HFFc6 (cell line): ENCODE measurements at places on chromosomes 13 and 19.

GRCh38 chr13:30957258-30957943 is 24.9 kb downstream of the TEX26 start:
- no peak for DNase-seq

GRCh38 chr13:35977060-35977459 is 154.1 kb downstream of the DCLK1 start:
- no peak for DNase-seq

- DNase-seq = no peak
These were observed 4.4 kb downstream of the ZSWIM4 start for GRCh38 chr19:13799669-13800068.

- no peak for DNase-seq
These were observed 65.1 kb downstream of the FLT1 start for GRCh38 chr13:28429685-28430290.

DNA sequence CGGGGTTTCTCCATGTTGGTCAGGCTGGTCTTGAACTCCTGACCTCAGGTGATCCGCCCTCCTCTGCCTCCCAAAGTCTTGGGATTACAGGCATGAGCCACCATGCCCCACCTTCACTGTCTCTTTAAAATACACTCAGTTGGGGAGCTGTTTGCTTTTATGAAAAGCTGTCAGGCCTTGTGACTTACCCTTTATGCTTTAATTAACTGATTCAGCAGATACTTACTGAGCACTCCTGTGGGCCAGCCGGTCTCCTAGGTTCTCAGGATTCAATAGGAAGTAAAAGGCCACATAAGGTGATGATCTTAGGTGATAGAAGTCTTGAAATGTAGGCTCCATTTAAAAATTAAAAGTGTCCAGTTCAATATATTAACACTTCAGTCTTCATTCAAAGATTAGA is 7.5 kb downstream of the UBAC2 start:
- DNase-seq = no peak

DNA sequence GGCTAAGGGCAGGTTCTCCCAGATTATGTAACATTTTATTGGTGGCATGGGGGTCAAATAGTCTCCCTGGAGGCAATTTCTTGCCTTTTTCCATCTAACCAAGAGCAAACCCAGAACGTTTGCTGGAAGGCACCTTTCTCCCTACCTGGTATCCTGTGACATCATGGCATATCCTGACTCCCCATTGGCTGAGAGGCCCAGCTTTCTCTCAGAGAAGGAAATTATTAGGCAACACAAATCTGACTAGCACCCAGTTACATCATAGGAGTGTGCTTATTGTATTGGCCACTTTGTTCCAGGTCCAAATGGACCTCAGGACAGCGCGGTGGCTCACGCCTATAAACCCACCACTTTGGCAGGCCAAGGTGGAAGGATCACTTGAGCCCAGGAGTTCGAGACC is 13.0 kb downstream of the NTN5 start:
- DNase-seq = no peak

GRCh38 chr13:30429235-30429634 is 6.9 kb downstream of the UBE2L5 start:
- DNase-seq = no peak

DNA sequence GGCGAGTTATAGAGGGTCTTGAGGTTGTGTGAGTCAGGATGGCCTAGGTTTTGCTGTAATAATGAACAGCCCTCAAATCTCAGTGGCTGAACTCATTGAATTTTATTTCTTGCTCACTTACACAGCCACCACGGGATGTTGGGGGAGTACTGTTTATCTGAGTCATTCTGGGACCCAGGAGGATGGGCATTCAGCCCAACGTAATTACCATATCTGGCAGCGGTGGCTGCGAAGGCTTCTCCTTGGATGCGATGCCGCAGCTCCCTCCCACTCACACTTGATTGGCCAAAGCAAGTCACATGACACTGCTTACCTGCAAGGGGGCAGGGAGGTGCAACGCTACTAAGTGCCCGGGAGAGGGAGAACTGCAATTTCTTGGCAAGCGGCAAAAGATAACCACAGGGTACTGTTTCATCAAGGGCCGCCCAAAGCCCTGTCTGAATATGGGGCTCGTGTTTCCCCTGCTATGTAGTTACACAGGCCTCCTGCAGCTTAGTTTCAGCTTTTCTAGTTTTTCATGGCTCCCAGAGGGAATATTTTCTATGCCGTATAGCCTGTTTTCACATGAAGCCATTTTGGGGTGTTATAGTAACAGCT is 19.9 kb downstream of the ZSWIM9 start:
- no peak for DNase-seq

- DNase-seq = no peak
These were observed 277.6 kb upstream of the KLHL1 start for GRCh38 chr13:70385852-70386251.

- peak; percentile 71 for DNase-seq
These were observed 29.7 kb downstream of the MLLT1 start for GRCh38 chr19:6250024-6250615.

DNA sequence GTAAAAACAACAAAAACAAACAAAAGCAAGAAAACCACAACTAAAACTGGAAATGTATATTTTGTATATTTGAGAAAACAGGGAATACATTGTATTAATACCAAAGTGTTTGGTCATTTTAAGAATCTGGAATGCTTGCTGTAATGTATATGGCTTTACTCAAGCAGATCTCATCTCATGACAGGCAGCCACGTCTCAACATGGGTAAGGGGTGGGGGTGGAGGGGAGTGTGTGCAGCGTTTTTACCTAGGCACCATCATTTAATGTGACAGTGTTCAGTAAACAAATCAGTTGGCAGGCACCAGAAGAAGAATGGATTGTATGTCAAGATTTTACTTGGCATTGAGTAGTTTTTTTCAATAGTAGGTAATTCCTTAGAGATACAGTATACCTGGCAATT is 17.1 kb downstream of the KLF5 start:
- DNase-seq = no peak

- DNase-seq = no peak
These were observed at the start of gene KL for GRCh38 chr13:33016414-33017322. TSS of gene KL (plus strand) at chr13:33016423. CDS start at chr13:33016441, 18 bp downstream.

- DNase-seq = no peak
These were observed 126.2 kb downstream of the LMO7 start for GRCh38 chr13:75762076-75762937.

GRCh38 chr13:77390391-77390790 is 63.5 kb upstream of the MYCBP2 start:
- no peak for DNase-seq

DNA sequence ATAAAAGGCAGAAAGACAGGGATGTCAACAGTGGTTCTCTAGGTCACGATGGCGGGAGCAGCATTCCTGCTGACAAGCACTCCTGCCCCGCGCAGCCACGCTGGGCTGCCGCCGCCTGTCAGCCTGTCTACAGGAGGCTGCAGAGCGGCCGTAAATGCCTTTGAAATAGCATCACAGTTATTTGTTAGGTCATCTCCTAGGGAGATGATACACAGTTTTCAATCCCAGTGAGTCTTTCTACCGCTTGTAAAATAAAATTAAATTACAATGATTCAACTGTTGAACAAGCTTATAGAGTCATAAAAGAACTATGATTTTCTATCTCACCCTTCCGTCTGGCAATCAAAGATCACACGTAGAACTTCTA is 7.3 kb upstream of the SLC7A9 start:
- peak; percentile 96 for DNase-seq

DNA sequence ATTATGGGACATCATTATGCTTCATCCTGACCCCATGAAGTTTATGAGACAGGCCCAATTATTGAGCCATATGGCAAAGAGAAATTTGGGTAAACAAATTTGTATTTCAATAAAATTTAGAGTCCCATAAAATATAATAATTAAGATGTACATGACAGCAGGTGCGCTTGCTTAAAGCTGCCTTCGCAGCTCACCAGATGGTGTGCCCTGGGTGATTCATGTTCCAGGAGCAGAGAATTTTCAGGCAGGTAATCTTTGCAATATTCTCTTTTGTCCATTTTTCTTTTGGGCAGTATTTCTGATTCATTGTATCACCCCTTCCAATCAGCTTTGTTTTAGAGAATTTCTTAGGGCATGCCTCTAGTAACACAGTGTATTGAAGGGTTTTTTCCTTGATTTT is 39.5 kb upstream of the WASF3 start:
- no peak for DNase-seq

DNA sequence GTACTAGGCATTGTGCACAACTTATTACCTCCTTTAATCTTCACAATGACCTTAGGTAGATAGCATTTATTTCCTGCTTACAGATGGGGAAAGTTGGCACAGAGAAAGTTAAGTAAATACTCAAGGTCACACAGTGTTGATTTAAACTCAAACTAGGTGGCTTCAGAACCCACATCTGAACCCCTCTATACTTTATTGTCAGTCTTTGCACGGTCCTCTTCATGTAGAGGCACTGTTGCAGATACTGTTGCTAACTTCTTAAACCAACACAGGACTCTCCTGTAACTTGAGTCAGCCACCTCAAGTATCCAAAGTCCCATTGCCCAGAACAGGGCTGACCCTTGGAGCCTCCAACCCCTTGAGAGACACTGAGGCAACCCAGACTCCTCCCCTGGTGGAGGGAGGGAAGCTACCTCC is 48.8 kb downstream of the FRY start:
- DNase-seq = no peak

DNA sequence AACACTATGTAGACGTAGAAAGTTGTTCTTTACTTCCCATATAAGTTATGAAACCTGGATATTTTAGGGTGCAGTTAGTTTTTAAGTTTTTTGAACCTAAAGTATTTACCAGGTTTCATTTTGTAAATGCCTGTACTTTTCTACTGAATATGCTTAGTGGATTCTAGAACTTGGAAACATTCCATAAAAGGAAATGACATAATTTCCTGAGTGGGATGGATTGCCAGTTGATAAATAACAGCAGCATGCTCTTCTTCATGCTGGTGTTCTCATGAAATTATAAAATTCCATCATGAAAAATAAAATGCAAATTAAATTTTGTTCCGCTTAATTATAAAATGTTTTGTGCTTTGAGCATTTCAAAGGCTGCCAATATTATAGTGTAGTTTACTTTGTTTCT is 362.2 kb upstream of the PCDH20 start:
- no peak for DNase-seq

DNA sequence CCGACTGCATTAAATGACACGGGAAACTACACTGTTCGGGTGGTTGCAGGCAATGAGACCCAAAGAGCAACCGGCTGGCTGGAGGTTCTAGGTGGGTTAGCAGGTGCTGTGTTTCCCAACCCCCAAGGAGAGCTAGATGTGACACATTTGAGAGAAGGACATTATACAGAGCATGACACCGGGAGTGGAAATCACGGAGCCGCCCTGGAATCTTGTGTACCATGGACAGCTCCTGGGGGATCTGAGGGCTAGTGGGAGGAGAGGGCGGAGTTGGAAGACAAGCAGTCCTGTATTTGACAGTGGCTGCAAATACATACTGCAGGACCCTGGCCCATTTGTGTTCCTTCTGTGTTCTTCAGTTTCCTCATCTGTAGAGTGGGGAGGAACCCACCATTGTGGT is 2.3 kb downstream of the CEACAM18 start:
- no peak for DNase-seq

DNA sequence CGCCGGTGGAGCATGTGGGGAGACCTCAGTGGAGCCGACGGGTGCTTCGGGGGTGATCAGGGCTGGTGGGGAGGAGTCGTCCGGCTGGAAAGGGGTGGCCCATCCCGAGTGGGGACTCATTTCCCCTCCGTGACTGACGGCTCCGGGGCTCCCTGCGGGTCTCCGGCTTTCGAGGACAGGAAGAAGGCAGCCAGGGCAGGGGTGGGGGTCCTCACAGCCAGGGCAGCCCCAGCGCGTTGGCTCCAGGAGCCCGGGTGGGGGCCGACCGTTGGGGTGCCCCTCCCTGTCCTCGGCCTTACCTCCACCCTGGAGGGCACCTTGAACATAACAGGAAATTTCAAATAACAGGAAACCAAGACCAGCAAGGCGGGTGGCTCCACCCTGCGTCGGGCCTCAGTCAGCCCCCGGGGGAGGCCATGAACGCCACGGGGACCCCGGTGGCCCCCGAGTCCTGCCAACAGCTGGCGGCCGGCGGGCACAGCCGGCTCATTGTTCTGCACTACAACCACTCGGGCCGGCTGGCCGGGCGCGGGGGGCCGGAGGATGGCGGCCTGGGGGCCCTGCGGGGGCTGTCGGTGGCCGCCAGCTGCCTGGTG is at the start of gene S1PR4:
S1PR4 (plus strand) TSS at position 393 of the 596 bp plus-strand sequence; CDS start at position 417, 24 bp downstream.
- DNase-seq = no peak

- DNase-seq = no peak
These were observed 25.2 kb downstream of the SUGT1 start for GRCh38 chr13:52677823-52678222.

GRCh38 chr19:45681391-45682015 is 10.2 kb downstream of the SNRPD2 start:
- DNase-seq = peak; percentile 76

- DNase-seq = peak; percentile 67
These were observed 16.1 kb upstream of the USP29 start for GRCh38 chr19:57103573-57104277.

GRCh38 chr13:49292742-49293486 is 45.2 kb downstream of the CDADC1 start:
- DNase-seq = peak; percentile 43

DNA sequence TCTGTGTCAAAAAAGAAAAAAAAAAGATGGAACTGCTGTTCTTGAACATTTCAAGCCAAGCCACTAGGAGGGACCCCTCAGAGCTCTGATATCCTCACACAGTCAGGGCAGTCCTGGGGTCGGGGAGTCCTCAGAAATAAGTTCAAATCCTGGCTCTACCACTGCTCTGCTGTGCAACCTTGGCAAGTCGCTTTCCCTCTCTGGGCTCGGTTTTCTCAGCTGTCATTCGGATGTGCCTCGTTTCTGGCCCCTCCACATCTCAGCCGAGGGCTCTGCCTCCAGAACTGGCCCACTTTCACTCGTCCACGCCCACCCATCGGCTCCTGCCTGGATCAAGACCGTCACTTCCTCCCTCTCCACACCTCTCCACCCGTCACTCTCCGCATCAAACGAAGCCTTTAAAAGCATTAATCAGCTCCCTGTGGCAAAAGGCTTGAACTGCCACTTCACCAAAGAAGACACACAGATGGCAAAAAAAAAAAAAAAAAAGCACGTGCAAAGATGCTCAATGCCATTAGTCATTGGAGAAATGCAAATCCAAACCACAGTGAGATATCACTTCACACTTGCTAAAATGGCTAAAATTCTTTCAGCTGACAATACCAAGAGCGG is 7.4 kb upstream of the ZNRF4 start:
- DNase-seq = peak; percentile 2

DNA sequence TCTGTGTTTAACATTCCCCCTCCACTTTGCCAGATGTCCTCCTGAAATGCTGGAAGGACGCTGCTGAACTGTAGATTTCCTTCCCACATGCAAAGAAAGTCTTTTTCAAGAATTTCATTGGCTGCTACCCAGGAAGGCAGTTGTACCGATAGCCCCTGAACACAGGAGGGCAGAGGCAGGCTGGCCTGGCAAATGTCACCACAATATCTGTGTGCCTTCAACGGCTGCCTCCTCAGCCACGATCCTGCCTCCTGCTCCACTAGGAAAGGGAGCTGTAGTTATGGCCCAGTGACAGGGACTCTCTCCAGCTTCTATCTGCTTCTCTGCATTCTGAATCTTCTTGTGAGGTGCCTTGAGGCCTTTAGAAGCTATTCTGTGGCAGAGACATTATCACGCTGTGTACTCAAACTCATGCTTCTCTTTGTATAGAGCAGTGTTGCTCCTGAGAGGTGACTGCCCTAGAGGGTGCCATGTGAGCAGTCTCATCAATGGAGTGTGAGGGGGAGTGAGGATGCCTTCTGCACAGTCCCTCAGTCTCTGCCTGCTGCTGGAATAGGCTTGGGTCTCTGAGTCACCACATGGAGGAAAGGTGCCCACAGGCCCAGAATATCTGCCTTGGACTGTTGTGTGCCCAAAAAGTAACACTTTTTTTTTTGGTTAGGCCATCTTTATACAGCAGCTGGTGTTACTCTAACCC is 279.8 kb downstream of the DNAJC15 start:
- peak; percentile 28 for DNase-seq
